ENCODE measurements at places on chromosomes 3 and 15. TPM values are rescaled to one million over a fixed set of nuclear protein-coding genes. Genes with fewer than 3 reads are reported as not detected.

DNA sequence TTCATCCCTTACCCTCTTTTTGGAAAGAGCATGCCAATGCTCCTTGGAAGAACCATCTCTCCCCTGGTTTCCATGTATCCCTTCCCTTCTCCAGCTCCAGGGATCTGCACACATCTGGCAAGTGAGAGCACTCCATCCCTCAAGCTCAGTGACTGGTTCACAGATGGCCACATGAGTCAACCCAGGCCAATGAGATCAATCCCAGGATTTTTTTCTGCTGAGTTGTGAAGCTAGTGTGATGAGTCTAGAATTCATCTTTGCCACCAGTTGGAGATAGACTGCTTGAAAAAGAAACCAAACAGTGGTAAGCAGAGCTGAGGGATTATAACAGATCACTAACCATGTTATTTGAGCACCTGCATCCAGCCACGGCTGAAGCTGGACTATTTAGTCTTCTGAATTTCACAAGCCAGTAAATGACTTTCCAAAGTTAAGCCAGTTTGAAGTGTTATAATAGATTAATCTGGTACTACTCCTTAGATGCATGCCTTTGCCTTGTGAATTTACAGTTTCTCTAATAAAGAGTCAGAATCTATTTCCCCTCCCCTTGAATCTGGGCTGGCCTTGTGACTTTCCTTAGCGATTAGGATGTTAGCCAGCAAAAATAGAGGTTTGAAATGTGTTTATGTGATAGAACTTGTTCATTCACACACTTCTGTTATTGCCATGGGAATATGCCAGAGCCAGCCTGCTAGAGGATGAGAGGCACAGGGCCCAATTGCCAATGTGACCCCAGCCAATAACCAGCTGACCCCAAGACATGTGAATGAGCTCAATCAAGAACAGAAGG, 159.8 kb downstream of the WNT5A start:
- DNase-seq = no peak

- no peak for DNase-seq
Observed at GRCh38 chr15:72205896-72206676, 8.5 kb upstream of the GRAMD2A start.

DNA sequence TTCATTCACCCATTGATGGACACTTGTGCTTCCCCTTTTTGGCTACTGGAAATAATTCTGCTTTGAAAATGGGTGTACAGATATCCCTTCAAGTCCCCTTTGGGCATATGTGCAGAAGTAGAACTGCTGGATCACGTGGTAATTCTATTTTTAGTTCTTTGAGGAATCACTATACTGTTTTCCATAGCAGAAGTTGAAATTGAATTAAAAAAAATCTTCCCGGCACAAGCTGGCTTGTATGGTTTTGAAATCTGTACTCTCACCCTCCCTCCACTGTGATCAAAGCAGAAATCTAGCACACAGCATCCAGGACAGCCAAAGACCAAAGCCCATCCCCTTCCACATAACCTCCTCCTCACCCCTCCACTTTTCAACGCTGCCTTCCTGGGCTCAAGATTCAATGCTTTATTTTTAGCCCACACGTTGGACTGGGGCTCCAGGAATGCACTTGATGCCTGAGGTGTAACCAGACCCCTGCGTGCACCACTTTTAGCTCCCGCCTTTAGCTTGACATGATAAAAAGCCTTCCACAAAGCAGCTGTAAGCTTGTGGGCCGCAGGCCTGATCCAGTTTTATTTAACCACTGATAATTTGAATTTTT, 29.9 kb downstream of the TMEM40 start:
- peak; percentile 80 for DNase-seq

- peak; percentile 70 for DNase-seq
Observed at GRCh38 chr3:22269831-22270230, 518.8 kb upstream of the ZNF385D start.

DNA sequence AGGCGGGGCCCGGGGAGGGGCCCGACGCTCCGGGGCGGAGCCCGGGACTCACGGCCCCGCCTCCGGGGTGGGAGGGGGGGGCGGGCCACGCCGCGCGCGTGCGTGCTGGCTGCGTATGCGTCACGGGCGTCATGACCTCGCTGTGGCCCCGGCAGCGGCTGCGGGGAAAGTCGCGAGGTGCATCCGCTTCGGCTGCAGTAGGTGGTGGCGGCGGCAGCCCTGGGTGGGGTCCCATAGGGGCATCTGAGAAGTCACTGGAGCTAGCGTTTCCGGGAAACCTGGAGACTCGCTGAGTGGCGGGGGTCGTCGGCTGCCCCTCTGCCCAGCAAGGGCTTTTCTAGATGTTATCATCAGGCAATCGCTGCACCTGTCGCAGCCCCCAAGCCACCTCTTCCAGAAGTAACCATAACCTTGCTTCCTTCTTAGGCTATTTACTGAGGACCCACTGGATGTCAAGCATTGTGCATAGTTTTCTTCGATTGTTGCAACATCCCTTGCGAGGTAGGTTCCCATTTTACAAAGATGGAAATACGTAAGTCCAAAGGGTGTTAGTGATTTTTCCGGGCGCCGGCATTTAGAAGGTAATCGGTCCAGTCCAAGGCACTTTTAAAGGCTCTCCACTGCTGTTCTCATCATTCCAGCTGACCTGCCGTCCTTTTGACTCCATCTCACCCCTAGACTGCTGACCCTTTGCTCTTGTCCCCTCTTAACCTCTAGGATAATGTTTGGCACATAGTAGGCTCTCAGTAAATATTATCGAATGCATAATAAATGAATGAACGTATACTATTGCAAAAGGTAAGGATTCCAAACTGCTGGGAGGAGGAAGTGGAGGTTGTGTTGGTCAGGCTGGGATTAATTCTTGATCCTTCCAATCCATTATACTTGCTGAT, at the start of gene GDPGP1:
TSS of gene GDPGP1 (plus strand) at position 114 of the 893 bp plus-strand sequence. CDS start 6,700 bp downstream, outside the sequence.
- DNase-seq = no peak

GRCh38 chr15:101625980-101626379, 26.2 kb downstream of the TM2D3 start:
- no peak for DNase-seq

- DNase-seq = no peak
Observed at GRCh38 chr3:13223574-13224237, 150.5 kb upstream of the IQSEC1 start.

DNA sequence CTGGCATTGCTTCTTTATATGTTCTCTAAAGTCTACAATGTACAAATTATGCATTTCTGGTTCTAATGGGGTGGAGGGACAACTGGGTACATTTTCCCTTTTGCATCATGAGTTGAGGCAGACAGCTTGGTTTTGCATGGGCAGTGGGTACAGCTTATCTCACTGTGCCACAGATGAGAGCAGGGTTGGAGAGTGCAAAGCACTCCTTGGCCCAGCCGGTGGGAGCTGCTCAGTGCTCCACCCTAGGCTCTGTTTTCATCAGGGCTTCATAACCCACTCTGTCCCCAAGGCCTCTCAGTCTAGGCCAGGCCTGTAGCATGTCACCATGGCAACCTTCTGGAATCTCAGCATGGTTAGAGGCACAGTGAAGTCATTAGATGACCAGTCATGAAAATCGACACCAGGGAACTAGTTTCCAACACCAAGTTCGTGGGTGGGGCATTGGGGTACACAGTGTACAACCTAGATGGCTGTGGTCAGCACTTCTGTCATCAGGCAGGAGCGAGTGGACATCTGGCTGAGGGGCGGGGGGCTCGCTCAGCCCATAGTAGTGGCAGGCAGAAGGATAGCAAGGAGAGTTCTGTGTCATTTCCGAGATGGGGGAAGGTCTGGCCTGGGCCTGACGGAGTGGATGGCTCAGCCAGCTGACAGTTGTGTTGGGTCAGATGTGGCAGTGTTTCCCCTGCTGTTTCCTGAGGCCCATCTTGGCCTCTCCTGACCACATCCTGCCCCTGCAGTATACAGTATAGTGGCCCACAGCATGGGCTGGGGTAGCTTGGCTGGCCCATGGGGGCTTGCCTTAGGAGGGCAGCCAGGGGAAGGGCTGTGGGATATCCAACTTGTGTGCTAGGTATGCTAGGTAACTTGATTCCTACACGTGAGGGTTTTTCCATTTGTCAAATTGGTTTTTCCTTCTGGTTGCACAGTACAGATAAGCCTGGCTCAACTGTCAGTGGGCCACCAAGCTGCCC, 75.7 kb upstream of the PRR23C start:
- peak; percentile 18 for DNase-seq

- no peak for DNase-seq
Observed at GRCh38 chr15:89785064-89785773, 9.1 kb downstream of the MESP2 start.

DNA sequence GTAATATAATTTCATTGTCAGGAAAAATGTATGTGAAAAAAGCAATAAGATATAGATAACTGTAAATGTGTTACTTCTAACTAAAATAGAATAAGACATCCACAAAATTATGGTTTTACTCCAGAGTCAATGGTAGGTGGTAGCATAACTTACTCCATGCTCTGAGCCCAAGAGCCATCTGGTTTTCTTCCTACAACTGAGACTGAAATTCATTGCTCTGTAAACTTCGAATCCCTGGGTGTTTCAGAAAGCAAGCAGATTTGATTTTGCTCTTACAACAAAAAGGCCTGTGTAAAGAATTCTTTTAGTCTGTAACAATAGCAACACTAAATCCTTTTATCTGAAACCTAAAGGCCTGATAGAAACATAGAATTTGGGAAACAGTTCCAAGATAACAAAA, 805.9 kb downstream of the AGBL1 start:
- DNase-seq = peak; percentile 94

GRCh38 chr3:10518506-10519150, 13.2 kb upstream of the ATP2B2 start:
- DNase-seq = no peak

GRCh38 chr15:96560246-96560895, 229.9 kb downstream of the NR2F2 start:
- DNase-seq = no peak

DNA sequence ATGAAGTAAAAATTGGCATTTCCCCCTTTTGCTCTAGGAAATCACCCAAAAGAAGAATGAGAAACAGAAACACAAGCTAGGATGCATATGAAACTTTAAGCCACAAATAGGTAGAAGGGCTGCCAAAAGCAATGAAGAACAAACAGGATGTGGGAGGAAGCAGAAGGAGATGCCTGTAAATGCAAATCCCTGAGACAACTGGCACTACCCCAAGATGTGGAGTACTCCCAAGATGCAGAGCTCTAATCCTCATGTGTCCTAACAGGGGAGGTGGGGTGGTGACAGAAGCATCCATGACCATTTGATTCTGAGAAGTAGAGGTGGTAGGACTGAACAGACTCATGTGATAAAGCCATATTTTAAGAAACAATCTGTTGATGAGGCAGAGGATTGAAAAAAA, 31.9 kb upstream of the ZNF280D start:
- peak; percentile 45 for DNase-seq

- peak; percentile 26 for DNase-seq
Observed at GRCh38 chr15:56532721-56533460, 68.0 kb upstream of the MNS1 start.

DNA sequence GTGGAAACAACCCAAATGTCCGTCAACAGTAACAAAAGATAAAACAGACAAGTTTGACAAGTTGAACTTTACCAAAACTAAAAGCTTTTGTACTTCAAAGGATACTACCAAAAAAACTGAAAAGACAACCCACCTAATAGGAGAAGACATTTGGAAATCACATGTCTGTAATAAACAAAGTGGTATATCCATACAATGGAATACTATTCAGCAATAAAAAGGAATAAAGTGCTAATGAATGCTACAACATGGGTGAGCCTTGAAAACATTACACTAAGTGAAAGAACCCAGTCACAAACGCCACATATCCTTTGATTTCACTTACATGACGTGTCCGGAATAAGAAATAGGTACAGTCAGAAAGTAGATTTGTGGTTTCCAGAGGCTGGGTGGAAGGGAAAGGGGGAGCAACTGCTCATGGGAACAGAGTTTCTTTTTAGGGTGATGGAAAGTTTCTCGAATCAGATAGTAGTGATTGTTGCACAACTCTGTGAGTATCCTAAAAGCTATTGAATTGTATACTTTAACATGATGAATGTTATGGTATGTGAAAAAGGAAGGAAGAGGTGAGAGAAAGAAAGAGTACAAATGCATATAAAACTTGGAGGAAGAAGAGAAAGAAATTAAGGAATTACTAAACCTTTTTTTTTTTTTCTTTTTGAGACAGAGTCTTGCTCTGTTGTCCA, 72.7 kb upstream of the ABHD2 start:
- DNase-seq = no peak

- DNase-seq = no peak
Observed at GRCh38 chr15:59764775-59765174, 75.7 kb upstream of the BNIP2 start.

DNA sequence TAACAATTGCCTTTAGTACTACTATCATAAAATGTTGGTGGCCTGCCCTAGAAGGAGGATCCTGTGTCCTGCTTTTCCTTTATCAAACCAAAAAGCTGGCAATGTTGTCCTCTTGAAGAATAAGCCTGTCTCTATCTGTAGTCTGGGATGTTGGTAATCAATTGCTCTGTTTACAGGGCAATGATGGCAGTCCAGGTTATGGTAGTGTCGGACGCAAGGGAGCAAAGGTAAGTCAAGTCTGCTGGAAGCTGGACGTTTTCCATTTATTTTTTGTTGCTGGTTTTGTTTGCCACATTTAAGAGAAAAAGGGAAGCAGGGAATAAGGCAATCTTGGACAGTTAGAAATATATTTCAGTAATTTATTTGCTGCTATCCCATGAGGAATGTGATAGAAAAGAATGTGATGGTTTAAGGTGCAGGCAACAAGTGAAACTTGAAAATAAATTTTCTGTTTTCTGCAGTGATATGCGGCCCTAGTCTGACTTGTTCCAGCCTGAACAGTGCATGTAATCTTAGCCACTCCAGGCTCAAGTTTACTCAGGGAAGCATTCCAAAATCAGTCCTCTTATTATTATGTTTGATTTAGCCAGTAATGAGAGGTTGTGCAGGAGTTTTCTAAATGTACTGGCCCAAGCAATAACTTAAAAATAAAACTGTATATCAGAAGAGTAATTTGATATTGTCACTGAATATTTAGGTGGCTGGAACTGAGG, 110.3 kb downstream of the COL6A6 start:
- no peak for DNase-seq

GRCh38 chr3:61053781-61054496, 197.3 kb downstream of the FHIT start:
- DNase-seq = no peak

Gene BAHD1
- total RNA-seq = 28.1 TPM

Gene LRRN1
- 7.1 TPM for total RNA-seq

Gene TMEM87A
- total RNA-seq = 110 TPM

Gene BTLA
- total RNA-seq = 2.0 TPM

Gene RFTN1
- total RNA-seq = 82.5 TPM

Gene ARHGAP31
- 58.5 TPM for total RNA-seq

Gene GHSR
- total RNA-seq = not detected

Gene XCR1
- total RNA-seq = 0.43 TPM

Gene CELSR3
- 2.0 TPM for total RNA-seq

Gene RBPMS2
- total RNA-seq = 0.68 TPM
